Activated CD4-positive, CD25-positive, alpha-beta regulatory T cell (primary cell): ENCODE measurements at places on chromosomes 13 and 19.

DNA sequence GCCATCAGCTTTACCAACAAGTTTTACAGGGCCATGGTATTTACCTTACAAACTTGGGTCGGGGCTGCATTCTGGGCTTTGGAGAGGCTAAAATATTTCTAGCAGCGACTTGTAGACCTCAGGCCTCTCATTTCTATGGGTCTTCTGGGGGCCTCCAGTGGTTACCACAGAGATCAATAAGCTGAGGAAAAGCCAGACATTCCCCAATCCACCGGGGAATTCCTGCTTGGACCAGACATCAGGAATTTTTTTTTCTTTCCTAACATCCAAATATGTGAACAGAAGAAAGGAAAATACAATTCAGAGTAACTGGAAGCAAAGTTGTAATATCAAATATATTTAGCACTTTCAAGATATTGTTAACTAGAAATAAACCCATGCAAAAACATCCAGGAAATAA lies 1.5 kb downstream of the DZIP1 start:
- no peak for DNase-seq

GRCh38 chr13:59479629-59480028 lies 684.1 kb downstream of the DIAPH3 start:
- DNase-seq = no peak

DNA sequence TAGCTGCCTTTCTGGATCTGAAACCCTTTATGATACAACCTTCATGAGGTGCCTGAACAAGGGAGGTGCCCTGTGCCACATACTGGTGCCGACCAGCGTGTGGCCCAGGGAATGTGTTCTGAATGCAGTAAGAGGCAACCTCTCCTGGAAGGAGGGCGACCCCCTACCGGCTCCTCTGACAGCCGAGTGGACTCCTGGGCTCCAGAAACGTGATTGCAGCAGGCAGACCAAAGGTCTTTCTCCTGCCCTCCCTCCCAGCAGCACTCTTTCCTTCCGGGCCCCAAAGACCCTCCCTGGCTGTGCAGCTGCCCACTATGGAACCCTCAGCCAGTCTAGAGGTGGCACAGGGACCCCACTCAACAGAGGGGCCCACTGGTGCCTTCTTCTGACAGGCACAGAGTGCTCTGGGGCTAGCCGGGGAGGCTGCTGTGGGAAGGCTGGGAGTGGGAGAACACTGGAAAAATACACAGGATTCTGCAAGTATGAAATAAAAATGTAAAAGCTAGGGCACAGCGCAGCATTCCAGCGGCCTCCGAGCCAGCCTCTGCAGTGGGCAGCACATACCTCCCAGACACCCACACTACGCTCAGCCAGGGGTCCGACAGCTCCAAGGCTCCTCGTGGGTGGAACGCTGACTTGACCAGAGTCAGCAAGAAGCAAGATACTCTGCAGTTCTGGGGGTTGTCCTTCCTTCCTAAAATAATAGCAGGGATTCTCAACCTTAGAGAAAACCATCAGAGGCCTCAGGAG lies 14.9 kb downstream of the SH3GL1 start:
- no peak for DNase-seq

DNA sequence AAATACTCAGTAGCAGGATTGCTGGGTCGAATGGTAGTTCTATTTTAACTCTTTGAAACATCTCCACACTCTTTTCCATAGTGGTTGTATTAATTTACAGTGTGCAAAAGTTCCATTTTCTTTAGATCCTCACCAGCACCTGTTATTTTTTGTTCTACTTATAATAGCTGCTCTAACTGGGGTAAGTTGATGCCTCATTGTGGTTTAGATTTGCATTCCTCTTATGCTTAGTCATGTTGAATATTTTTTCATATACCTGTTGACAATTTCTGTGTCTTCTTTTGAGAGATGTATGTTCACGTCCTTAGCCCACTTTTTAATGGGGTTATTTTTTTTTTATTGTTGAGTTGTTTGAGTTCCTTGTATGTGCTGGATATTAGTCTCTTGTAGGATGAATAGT lies 144.6 kb downstream of the NBEA start:
- DNase-seq = no peak

GRCh38 chr13:23753458-23753857 lies 135.7 kb downstream of the MIPEP start:
- DNase-seq = no peak

- peak; percentile 30 for DNase-seq
Observed at GRCh38 chr19:16326401-16327168, 2.0 kb downstream of the KLF2 start.

DNA sequence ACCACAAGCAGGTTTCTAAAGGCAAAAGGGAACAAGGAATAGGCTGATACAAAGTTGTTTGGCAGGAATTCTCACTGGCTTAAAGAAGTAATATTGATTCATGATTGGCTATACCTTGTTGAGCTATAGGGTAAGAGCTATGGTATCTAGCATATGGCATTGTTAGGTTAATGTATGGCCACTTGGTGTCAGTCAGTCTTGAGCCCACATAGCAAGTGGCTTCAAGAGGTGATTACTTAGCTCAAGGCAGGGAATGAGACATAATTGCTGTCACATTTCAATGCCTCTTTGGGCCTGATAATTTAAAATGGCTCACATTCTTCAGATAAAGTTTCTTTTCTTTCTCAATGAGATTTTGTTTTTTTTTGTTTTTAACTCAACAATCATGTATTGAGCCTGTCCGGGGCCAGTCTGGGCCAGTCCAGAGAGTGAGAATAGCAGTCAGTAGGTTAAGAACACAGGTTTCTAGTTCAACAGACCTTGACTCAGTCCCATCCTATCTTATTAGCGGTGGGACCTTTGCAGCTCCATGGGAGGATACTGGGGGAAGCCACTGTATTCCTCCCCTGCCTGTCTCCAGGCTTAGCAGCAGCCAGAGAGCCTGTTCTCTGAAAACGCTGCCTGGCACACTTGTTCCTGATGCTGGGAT lies 45.8 kb upstream of the RCBTB2 start:
- no peak for DNase-seq

DNA sequence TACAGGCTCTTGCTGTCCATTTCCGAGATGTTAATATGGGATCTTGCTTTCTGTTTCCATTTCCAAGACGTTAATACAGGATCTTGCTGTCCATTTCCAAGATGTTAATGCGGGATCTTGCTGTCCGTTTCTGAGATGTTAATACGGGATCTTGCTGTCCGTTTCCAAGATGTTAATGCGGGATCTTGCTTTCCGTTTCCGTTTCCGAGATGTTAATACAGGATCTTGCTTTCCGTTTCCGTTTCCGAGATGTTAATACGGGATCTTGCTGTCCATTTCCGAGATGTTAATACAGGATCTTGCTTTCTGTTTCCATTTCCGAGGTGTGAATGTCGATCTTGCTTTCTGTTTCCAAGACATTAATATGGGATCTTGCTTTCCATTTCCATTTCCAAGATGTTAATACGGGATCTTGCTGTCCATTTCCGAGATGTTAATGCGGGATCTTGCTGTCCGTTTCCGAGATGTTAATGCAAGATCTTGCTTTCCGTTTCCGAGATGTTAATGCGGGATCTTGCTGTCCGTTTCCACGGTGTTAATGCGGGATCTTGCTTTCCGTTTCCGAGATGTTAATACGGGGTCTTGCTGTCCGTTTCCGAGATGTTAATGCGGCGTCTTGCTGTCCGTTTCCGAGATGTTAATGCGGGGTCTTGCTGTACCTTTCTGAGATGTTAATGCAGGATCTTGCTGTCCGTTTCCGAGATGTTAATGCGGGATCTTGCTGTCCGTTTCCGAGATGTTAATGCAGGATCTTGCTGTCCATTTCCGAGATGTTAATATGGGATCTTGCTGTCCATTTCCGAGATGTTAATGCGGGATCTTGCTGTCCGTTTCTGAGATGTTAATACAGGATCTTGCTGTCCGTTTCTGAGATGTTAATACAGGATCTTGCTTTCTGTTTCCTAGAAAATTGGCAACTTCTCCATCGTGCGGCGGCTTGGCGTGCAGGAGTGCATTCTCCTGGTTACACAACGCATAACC lies 38.3 kb downstream of the PEX11G start:
- DNase-seq = no peak

DNA sequence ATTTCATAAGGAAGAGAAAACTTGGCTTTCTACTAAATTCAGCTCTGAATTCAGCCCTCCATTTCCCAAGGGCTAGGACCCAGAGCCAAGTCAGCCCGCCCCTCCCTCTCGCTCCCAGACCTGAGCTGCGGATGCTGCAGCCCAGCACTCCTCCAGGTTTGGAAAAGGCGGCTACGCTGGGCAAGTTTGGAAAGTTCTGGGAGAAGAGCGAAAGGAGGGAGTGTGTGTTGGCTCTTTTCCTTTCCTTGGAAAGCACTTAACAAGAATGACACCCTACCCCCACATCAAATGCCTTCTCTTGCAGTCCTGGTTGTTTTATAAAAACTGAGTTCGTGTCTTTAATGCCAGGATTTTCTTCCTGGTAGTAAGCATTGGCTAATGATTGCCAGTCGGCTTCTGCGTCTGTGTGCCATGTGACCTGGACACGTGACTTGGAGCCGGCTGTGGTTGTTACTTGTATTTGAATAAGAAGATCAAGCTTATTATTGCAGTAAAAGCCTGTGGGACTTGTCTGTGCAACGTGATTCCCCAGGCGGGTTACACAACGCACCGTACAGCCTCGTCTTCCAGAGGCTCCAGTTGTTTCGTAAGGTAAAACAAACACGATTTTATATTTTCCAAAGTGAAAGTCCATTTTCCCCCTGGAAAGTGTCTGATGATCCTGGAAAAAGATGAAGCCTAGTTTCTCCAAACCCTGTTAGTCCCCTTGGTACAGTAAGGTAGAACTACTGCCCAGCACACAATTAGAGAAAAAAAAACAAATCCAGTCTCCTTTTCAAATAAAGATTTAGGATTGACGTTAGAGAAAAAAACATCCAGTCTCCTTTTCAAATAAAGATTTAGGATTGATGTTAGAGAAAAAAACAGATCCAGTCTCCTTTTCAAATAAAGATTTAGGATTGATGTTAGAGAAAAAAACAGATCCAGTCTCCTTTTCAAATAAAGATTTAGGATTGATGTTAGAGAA lies 26.8 kb upstream of the UBE2L5 start:
- peak; percentile 44 for DNase-seq
